Stimulated activated CD8-positive, alpha-beta memory T cell treated with anti-CD3 and anti-CD28 coated beads, Interleukin-4, amount 100 ng/mL, for 4 hours (primary cell): ENCODE measurements at places on chromosomes 4 and X.

DNA sequence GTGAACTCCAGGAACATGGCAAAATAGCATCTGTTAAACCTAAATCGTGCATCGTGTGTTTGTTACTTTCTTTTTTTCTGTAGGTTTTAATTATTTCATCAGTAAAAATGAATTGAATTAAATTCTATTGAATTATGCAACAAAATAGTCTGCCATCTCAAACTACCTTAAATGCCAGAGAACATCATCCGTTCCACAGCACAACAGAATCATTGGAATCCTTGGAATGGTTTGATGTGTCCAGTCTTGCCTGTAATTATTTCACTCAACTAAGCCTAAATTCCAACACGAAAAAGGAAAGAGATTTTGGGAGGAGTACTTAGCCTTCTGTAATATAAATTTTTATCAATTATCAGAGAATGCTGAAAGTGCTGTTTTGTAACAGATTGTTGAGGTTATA, 17.1 kb upstream of the SLC7A11 start:
- DNase-seq = no peak

DNA sequence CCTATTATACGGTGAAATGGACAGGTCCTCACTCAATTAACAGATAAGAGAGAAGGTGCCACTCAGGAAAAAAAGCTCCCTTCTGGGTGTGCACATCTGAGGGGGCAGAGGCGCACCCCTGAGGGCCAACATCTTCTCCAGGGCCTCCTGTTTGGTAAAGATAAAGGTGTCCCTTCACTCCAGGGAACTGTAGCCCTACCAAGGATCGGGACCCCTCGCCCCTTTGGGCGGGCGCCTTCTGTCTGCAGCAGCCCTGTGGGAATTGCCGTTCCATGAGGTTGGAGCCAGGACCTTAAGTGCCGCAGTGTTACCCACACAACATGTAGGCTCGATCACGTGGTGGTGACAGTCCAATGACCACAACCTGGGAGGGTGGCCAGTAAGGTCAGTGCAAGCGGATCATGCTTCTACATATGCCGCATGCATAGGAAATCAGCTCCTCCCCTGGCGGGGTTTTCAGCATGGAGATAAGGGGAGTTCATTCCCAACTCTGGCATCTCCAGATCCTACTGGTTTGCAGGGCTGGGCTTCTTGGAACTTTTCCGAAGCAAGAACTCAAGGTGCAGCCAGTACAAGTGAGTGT, 253.3 kb downstream of the EVC2 start:
- no peak for DNase-seq

DNA sequence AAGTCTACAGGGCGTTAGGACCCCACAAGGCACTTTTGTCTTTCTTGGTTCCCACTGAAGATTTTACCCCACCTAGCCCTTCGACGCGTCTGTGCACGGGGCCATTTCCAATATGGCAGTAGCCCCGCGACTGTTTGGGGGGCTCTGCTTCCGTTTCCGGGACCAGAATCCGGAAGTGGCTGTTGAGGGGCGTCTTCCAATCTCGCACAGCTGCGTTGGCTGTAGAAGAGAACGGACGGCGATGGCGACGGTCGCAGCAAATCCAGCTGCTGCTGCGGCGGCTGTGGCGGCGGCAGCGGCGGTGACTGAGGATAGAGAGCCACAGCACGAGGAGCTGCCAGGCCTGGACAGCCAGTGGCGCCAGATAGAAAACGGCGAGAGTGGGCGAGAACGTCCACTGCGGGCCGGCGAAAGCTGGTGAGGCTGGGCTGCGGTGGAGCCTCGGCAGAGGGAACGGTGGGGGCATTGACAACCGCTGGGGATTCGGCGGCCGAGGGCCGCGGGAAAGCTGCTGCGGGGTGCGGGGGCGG, at the start of gene USP11:
USP11 (plus strand) TSS at position 207 of the 530 bp plus-strand sequence; CDS start at position 242, 35 bp downstream.
- peak; percentile 14 for DNase-seq

GRCh38 chrX:149129767-149130166, 375.3 kb downstream of the IDS start:
- DNase-seq = no peak

DNA sequence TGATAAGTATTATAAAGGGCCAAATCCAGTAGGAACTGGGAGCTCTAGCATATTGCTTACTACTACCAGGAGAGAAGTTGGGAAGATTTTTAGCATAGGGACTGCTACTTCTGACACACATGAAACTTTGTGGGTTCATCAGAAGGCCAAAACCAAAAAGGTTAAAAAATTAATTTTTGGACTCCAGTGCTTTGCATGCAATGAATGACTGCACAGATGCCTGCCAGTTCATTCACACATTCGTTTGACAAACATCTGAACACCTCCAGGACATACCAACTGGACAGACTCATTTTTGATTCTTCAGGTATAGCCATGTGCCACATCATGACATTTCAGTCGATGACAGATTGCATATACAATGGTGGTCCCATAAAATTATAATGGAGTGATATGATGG, 79.8 kb downstream of the MID1IP1 start:
- DNase-seq = no peak

- DNase-seq = no peak
Measured at GRCh38 chrX:150680974-150681373, 12.2 kb upstream of the MTMR1 start.

DNA sequence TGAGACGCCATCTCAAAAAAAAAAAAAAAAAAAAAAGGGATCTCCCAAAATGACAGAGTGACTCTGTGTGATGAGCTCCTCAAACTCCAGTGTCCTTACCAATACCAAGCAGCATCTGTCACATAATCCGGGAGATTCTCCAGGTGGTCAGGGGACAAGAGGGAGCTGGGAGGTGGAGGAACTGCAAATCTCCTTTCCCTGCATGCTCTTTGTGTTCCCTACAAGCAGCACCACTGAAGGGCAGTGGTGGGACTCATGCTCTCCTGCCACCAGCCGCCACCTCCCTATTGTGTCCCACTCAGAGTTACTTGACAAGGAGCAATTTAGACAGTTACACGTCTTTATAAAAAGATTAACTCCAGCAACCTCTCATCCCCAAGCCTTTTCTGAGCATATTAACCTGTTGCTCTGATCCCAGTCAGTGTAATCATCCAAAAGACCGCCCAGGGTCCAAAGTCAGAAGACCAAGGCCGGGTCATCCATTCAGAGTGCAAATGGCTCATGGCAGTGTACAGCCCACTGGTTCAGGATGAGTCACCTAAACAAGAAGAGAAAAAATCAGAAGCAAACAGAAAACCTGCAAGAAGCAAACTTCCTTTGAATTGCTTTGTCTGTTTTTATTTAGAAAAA, 23.6 kb downstream of the MGST2 start:
- DNase-seq = no peak

DNA sequence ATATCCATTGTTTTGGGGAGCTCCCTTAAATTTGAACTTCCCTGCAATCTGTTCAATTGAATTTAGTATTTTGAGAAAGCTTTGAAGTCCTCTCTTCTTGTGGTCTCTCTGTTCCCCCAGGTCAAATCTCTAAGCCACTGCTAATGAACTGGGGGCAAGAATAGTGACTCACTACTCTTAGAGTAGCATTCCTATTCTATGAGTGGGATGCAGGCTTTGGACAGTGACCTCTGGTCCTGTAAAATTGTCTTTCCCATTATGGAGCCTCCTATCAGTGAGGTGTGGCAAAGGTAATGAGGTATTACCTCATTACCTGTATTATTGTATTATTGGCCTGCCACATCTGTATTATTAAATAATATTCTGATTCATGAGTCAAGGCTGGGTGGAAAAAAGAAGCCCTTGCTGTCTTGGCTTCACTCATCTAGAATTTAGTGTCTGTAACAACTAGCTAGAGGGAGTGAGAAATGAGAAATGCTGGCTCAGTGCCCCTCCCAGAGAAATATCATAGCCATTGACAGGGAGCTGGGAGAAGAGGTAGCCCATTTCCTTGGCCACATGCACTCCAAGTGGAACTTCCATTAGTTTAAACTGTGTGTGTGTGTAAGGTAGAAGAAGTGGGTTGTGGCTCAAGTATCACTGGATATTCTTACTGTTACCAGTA, 393.9 kb upstream of the CTSO start:
- no peak for DNase-seq

DNA sequence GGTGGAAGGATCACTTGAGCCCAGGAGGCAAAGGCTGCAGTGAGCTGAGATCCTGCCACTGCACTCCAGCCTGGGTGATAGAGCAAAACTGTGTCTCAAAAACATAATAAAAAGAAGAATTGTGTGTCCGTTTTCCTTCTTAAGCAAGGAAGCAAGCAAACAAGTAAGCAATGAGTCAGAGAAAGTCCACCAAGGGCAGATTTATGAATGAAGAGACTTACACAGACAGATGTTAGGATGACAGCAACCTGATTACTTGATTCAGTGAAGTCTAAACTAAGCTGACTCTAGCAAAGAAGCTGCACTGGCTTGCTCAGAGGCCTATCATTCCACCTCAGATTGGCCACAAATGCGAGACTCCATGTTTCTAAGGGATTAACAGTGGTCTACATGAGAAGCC, 34.1 kb upstream of the SCML1 start:
- DNase-seq = no peak

DNA sequence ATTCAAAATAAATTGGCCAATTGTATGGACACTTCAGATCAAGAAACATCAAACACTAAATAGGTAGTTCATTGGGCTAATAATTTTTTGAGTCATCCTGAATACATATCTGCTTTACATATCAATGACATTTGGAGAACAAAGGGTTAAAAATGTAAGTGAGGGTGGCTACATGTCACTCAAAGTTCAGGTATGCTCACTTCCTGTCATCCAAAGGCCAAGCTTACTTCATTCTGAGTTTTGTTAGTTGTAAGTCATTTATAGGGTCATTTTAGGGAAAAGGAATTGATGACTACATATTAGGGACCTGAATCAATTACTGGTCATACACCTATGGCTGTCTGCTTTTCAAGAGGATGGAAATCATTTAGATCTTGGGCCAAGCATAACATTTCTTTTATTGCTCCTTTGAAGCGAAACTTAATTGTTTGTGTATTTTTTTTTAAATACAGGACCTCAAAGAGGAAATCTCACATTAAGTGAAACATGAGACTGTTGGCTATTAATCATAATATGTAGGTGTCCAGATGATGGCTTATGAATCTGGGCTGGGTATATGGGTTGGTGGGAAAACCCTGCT, 119.2 kb upstream of the LEF1 start:
- DNase-seq = no peak

- no peak for DNase-seq
Measured at GRCh38 chr4:146159384-146160058, 16.0 kb upstream of the LSM6 start.

- DNase-seq = no peak
Measured at GRCh38 chrX:124534536-124534935, 188.2 kb downstream of the SH2D1A start.

DNA sequence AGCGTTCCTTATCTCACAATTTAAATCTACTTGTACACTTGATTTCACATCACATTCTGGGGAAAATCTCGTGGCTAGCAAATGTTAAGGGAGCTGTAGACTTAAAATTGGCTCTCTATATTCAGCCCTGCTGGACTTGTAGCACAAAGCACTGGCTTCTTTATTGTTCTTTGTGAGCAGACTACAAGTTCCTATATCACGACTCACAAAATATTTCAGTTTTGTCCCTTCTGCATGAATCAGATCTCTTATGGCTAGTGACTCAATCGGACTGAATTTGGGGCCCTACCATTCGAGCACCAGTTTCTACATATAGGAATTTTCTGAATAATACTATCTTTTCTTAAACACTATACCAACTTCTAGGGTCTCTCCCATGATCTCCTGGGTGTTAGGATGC, 390.1 kb downstream of the ADAM29 start:
- DNase-seq = no peak

- DNase-seq = no peak
Measured at GRCh38 chr4:144355811-144356757, 215.6 kb upstream of the GYPA start.

- no peak for DNase-seq
Measured at GRCh38 chrX:45295259-45295986, 94.7 kb upstream of the DIPK2B start.

DNA sequence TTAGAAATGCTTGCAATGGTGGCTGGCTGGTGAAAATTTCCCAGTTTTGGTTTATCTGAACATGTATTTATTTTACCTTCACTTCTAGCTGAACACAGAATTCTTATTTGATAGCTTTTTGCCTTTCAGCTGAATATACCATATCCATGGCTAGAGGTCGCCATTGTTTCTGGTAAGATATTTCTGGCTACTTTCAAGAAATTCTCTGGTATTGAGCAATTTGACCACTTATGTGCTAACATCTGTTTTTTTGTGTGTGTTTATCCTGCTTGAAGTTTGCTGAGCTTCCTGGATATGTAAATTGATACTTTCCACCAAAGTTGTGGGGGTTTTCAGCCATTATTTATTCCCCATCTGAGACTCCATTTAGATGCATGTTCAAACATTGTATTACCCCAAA, 75.4 kb downstream of the FBXW7 start:
- no peak for DNase-seq

DNA sequence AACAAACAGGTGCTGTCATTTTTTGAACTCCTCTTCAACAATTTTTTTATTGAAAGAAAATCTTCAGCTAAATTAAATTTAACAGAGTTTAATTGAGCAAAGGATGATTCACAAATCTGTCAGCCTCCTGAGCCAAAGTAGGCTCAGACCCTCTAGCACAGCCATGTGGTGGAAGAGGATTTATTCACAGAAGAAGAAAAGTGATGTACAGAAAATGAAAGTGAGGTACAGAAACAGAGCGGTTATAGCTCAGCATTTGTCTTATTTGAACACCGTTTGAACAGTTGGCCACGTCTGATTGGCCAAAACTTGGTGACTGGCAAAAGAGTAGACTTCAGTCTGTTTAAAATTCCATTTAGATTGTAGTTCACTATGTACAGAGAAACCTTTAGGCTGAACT, 217.3 kb downstream of the SPANXN1 start:
- DNase-seq = no peak

- DNase-seq = no peak
Measured at GRCh38 chr4:89803915-89804314, 33.0 kb downstream of the SNCA start.

GRCh38 chrX:18065956-18066355, 154.7 kb downstream of the BEND2 start:
- DNase-seq = no peak

- DNase-seq = no peak
Measured at GRCh38 chr4:153781717-153782416, 7.0 kb downstream of the SFRP2 start.

DNA sequence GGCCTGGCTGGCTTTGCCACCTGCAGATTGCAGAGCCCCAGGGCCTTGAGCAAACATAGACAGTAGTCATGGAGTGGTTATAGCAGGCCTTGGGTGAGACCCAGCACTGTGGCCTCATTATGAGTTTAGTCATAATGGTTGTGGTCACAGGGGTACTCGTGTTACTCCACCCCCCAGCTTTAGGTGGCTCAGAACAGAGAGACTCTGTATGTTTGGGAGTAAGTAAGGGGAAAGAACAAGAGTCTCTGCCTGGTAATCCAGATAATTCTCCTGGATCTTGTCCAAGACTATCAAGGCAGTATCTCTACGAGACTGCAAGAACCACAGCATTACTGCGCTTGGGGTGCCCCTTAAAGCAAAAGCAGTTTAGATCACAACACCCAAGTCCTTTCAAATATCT, 62.3 kb upstream of the SCRG1 start:
- no peak for DNase-seq

GRCh38 chr4:99722725-99723124, 65.1 kb upstream of the C4orf54 start:
- no peak for DNase-seq

GRCh38 chrX:38311743-38312142, 15.6 kb downstream of the RPGR start:
- no peak for DNase-seq

GRCh38 chr4:183354219-183354618, 32.0 kb upstream of the CLDN24 start:
- DNase-seq = no peak

GRCh38 chr4:68581383-68582338, 5.5 kb upstream of the UGT2B17 start:
- DNase-seq = no peak

- DNase-seq = no peak
Measured at GRCh38 chr4:88107406-88108107, 50.9 kb downstream of the ABCG2 start.
